ENCODE measurements at places on chromosomes 6 and 20.

DNA sequence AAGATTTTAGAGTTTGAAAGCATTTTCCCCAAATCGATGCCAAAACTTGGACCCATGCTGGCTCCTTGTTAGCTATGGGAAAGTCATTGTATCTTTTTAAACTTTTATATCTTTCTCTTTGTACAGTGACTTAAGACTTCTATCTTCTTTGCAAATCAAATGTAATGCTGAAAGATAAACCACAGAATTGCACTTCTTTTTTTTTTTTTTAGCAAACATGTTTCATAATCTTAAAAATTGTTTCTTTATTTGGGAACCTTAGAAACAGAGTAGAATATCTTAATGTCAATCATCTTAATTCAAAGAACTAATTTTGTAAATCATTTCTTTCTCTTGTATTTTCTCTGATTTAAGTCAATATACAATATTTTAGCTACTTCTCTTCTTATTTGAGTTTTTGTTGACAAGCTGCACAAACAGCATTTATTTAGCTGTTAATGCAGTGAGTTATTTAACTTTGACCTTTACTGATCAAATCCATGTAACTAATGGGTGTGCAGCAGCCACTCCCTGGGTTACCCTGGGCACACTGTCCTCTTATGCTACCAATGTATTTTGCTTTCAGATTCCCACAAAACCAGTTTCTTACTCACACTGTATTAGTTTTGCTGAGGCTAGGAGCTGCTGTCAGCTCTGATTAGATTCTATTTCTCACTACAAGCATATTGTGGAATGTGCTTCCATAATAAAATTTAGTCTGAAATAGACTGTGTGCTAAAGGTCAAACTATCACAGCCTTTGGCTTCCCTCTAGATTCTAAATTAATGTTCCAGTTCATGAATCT lies 279.6 kb downstream of the ADGB start:
- no peak for DNase-seq

- DNase-seq = no peak
Measured at GRCh38 chr20:14445310-14445709, 107.9 kb upstream of the FLRT3 start.

DNA sequence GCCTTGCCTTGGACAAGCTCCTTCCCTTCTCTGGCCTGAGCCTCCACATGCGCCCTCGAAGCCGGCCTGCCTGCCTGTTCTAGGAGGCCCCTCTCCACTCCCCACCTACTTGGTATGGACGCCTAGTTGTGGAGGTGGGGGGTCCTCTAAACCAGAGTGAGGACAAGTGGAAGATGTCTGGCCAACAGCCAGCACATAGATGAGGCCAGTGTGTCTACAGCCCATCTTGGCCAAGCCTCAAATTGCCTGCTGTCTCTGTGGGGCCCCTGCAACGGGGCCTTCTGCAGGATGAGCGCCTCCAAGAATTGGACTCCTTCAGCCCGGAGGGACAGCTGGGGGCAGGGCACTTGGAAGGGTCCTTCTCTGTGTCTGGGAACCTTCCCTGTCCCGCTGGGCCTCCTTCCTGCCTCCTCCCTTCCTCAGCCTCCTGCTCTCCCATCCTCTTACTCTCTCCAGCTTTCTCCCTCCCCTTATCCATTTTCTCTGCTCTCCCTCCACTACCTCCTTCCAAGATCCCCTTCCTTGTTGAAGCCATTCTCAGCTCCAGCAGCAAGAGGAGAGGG lies 1.6 kb downstream of the MDFI start:
- DNase-seq = no peak

- DNase-seq = no peak
Measured at GRCh38 chr6:161544801-161545480, 271.1 kb upstream of the AGPAT4 start.

DNA sequence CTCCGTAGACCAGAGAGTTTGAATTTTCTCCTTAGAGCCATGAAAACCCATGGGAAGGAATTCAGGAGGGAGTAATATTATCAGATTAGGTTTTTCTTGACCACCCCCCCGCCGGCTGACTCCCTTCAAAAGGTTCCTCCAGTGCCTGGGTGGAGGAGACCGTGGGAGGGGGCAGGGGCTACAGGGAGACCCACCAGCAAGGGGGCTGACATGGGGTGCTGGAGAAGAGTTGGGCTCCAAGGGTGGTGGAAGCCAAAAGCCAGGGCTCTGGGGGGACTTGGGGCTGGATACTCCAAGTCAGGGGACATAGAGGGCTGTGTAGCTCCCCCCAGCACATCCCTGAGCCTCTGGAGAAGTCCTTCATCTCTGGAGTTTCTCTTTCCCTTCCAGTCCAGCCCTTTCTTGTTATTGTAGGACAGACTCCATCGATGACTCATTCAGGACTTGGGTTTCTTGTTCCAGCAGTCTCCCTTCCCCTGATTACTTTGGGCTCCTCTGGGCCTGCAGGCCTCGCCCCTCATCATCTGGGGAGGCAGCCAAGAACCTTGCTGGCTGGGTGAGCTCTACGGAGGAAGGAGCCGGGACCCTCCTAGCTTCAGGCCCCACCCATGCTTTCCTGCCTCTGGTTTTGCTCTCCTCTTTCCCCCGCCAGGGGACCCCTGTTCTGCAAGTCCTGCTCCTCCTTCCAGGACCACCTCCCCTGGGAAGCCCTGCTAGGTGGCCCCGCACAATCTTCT lies 10.5 kb upstream of the KIAA1755 start:
- no peak for DNase-seq

GRCh38 chr6:133187657-133188453 lies 53.3 kb upstream of the EYA4 start:
- DNase-seq = no peak

- DNase-seq = no peak
Measured at GRCh38 chr20:59811681-59812171, 121.7 kb downstream of the SYCP2 start.

DNA sequence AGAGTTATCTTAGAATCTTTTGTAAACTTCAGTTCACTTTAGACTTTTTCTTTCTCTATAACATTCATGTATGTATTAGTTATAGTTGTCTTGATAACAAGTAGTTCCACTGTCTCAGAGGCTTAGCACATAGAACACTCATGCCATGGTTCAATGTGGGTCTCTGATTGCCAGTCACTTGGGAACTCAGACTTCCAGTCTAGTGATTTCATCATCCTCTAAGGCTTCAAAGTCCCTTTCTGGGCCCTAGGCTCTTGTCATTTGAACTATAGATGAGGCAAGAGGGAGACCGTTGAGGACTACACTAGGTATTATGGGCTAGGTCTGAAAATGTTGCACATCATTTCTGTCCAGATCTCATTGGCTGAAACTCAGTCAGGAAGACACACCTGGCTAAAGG lies 8.4 kb upstream of the EEF1E1 start:
- DNase-seq = no peak

GRCh38 chr6:170205534-170206316 lies 85.2 kb downstream of the DLL1 start:
- no peak for DNase-seq

DNA sequence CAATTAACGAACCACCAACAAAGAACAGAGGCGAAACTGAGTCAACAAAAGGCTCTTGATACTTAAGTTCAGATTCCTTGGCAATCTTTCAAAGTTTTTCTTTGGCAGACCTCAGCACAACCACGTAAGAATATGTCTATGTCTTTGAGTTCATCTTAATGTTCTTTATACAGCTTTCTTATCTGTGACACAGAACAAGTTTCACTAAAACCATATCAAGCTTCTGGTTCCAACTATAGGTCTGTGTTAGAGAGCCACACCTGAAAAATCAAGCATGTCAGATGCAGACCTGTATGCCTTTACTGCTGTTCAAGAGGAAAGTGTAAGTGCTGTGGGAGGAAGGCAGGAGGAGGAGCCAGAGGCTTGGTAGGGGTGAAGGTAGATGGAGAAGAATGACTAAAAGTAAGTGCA lies 271.3 kb downstream of the KHDC1L start:
- no peak for DNase-seq

DNA sequence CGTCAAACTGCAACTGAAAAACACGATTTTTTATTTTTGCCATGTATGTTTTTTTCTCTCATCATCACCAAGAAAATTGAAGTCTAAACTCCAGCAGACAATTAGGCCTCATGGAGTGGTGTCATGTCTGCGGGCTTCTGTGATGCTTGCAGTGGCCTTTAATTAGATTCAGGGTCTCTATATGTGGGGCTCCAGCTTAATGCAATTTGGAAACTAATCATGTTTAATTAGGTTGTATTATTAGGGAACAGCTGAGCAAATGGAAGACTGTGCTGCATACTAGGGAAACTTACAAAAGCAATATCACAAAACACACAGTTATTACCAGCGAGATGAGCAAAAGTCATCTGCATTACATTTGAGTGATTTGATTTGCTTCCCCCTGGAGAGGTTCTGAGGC lies 132.9 kb upstream of the PMEPA1 start:
- DNase-seq = no peak

GRCh38 chr6:6796818-6797217 lies 208.3 kb downstream of the LY86 start:
- no peak for DNase-seq

DNA sequence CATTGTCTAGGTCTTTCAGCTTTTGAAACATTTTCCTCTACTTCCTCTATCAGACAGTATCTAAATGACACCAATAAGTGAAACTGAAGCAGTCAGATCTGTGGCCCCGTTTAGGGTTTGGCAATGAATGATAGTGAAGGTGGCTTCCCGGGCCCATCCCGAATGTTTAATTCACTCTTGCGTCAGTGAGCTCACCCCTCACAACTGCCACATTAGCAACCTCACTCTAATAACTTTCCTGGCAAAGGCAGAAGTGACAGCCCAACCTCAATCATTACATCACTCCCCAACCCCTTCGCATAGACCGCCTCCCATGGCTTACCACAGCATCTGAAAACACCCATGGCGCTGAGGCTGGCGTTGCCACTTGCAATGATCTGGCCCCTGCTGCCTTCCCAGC lies 92.4 kb upstream of the CD83 start:
- no peak for DNase-seq

DNA sequence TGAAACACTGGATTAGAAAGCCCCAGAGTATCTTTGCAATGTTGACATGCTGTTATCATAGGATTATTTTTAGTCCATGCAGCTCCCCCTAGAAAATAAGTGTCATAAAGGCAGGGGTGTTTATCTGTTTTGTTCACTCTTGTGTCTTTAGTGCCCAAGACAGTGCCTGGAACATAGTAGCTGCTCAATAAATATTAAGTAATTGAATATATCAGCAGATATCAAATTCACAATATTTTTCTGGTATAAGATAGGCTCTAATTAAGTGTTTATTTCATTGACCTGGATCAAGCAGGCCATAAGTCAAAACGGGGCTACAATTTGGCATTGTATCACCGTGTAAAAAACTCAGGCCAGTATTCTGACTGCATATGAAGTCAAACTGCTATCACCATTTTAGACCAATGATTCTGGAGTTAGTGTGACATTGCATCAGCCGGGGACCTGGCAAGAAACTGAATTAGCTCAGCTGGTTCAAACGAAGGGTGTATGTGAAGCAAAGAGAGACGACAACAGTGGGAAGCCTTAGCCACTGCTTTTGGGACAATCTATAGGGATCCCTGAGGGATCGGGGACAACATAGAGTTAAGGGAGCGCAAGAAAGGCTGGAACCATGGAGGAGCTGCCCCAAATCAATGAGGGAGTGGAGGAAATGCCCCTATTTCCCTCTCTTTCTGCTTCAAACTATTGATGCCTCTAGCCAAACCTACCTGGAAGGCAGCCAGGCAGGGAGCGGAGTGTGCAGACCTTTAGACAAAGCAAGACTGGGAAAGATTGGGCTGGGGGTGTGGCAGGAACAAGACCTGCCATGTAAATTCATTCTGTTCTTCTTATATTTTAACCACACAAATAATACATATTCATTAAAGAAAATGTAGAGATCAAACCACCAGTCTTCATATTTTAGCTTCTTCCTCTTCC lies 112.2 kb downstream of the PLEKHG1 start:
- DNase-seq = no peak

- no peak for DNase-seq
Measured at GRCh38 chr20:35355372-35355771, 56.4 kb downstream of the UQCC1 start.

DNA sequence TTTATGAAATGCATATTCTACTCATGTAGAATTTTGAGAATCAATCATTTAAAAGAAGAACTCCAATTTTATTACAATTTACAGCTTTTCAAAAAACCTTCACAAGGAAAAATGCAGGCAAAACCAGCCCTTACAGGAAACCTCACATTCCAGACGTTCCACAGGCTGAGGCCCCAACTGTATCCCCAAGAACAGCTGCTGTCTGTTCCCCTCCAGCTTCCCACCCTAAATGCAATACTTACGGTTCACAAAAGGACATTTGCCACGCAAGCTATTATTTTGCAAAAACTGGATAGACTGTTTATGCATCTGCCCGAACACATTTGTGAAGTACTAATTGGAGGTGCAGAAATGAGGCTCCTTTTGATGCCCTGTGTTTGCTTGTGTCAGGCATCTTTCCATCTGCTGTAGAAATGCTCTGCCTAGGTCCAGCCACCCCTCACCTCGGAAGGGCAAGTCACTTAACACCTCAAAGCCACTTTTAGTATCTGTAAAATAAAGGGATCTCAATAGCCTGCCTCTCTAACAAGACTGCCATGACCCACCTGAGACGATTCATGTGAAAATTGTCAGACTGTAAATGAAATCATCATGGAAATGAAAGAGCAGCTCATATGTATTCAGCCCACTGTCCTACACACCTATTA lies 26.5 kb downstream of the PDE10A start:
- no peak for DNase-seq

GRCh38 chr6:126337323-126337722 lies 2.6 kb upstream of the CENPW start:
- no peak for DNase-seq

GRCh38 chr6:22081709-22082108 lies 215.1 kb downstream of the PRL start:
- DNase-seq = no peak

GRCh38 chr20:63402181-63402859 lies 41.2 kb upstream of the CHRNA4 start:
- DNase-seq = no peak

DNA sequence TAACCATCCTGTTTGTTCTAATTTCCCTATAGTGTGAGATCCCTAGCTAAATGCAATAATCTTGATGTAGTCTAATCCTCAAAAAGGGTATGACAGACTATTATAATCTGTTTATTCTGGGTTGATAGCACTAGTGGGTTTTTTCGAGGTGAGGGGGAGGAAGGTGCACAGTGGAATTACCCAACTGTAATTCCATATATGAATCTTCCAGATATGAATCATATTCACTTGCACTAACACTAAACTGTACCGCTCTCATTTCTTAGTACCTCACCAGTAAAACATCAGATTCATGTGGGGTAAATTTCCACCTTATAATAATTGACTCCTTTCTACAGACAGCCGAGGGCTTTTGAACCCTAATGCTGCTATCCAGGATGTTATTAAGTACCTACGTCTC lies 16.5 kb downstream of the NCOA7 start:
- DNase-seq = no peak

- no peak for DNase-seq
Measured at GRCh38 chr6:52020945-52021570, 66.4 kb downstream of the PKHD1 start.
